ENCODE measurements at places on chromosomes 4 and X. TPM values are rescaled to one million over a fixed set of nuclear protein-coding genes. Genes with fewer than 3 reads are reported as not detected.

Gene MAGEC1
- not detected for total RNA-seq

Gene SHROOM4
- total RNA-seq: not detected

Gene C4orf50
- total RNA-seq: 0.12 TPM

Gene DCAF12L2
- total RNA-seq: not detected

Gene TXK
- not detected for total RNA-seq

Gene PROM1
- total RNA-seq: 0.02 TPM
